HuH-7.5 (cell line): ENCODE measurements at places on chromosomes 6 and 20.

DNA sequence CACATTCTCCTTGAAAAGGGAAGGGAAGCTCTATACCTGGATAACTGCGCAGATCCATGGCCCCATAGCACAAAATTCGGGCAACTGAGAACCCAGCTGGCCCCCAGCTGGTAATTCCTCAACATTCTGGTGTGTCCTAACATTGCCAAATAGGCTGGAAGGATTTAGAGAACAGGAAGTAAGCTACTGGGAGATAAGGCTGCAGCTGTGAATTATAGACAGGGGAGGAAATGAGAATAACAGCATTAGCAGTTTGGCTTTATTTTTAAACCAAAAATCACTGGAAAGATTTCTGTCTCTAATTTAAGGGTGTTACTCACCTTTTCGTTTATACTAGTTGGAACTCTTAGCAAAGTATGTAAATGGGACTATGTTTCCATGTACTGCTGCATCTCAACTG is 97.2 kb downstream of the TULP4 start:
- DNase-seq, result no peak

DNA sequence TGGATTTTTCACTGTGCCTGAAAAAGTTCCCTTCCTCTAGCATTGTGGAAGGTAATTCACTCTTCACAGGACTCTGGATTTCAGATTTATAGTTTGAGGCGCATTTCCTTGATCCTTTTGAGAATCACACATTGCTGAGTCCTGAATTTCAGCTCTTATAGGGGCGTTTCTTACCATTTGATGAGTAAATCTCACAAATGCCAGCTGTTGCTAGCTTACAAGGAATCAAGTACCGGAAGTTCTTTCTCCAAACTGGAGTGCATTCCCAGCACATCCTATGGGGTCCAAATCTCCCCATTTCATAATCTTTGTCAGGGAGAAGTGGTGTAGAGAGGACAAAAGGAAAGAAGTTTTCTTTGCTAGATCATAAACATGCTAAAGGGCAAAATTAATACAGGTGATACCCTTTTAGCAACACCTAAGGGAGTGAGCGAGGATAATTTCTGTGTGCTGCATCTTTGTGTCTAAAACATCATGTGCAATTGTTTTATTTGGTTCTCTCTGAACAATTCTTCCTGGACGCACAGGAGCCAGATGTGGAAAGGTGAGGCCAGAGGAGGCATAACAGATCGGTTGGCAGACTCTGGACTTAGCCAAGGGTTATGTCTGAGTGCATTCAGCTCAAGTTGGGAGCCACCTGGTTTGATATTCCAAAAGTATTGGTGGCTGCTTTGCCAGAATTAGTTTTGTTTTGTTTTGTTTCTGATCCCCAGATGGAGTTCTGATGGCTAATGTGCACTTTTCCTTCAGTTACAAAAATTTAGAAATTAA is 37.4 kb upstream of the EYA2 start:
- DNase-seq, result no peak

GRCh38 chr6:2839982-2840748 is 1.5 kb downstream of the SERPINB1 start:
- no peak for DNase-seq

- DNase-seq, result no peak
Measured at GRCh38 chr20:35539756-35540212, 2.1 kb upstream of the ERGIC3 start.

DNA sequence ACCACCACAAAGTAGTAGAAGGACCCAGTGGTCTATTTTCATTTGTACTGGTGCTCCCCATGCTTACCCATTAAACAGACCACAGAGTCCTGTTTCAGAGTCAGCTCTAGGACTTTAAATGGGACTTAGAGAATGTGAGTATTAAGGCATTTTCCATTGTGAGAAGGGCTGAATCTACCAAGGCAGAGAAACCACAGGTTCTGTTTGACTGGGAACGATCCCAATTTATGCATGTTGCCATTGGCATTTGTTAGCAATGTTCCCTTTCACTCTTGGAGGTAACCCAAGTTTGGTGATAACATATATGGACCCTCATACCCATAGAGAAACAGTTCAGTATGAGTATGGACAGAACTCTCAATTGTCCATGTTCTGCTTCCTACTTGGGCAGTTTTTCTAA is 672.8 kb downstream of the KIF16B start:
- no peak for DNase-seq

- no peak for DNase-seq
Measured at GRCh38 chr6:151564654-151565053, 70.8 kb downstream of the CCDC170 start.

GRCh38 chr20:62710886-62711702 is 2.5 kb downstream of the NTSR1 start:
- DNase-seq, result no peak

DNA sequence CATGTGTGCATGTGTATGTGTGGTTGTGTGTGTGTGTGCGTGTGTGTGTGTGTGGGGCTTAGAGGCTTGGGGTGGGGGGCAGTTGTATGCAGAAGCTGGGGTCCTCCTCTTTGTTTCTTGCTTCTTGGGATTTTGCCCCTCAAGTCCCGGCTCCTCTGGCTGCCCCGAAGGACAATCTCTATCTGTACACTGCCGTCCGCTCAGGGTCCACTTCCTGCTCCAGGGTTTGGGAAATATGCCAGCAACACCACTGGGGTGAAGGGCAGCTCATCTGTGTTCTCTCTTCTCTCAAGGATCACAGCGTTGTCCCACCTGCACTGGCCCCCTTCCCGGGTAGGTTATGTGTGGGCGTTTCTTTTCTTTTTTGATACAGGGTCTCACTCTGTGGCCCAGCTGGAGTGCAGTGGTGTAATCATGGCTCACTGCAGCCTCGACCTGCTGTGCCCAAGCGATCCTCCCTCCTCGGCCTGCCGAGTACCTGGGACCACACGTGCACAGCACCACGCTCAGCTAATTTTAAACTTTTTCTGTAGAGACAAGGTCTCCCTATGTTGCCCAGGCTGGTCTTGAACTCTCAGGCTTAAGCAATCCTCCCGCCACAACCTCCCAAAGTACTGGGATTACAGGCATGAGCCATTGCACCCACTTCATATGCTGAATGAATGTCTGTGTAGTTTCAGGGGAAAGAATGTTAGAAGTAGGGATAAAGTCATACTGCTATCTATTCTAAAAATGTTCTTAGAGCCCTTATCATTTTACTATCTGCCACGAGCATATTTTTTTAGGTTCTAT is 25.7 kb downstream of the SLC2A4RG start:
- DNase-seq, result no peak

GRCh38 chr6:5302995-5303622 is 41.8 kb downstream of the FARS2 start:
- peak; percentile 12 for DNase-seq

DNA sequence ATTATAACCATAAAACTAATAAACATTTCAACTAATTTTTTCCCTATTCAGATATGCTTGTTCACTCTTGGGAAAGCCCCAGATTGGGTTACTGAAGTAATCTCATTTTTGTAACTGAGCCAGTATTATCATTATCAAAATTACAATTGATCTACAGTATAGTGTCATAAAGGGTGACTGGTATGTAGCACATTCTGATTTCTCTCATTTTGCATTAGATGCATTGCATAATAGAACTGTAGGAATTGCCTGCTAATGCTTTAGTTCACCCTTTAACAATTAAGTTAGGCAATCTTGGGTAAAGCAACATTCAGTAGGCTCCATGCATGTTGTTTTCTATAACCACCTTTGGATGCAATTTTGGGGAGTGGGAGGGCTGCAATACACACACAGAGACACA is 150.8 kb upstream of the FLRT3 start:
- no peak for DNase-seq

- no peak for DNase-seq
Measured at GRCh38 chr6:4856785-4857184, 80.6 kb downstream of the CDYL start.
